Forelimb muscle (tissue), 1 donor: ENCODE measurements at places on chromosomes 6 and 20. TPM values are rescaled to one million over a fixed set of nuclear protein-coding genes. Genes with fewer than 3 reads are reported as not detected.

DNA sequence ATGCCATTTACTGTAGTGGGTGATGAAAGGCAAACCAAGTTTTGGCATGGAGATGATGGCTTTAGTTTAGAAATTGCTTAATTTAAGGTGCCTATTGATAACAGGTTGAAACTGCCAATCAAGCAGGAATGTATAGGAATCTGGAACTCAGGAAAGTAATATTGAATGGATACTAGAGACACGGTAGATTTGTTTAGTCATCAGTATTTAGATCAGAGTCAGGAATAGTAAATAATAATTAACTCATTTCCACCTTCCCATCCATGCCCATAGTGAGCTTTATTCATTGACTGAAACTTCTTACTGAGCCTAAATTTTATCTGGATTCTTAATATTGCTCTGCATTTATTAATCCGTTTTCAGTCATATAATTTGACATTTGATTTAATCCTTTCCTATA is 500.3 kb downstream of the NKAIN2 start:
- no peak for DNase-seq

- no peak for DNase-seq
These were observed 4.8 kb upstream of the ZMYND8 start for GRCh38 chr20:47361057-47361915.

DNA sequence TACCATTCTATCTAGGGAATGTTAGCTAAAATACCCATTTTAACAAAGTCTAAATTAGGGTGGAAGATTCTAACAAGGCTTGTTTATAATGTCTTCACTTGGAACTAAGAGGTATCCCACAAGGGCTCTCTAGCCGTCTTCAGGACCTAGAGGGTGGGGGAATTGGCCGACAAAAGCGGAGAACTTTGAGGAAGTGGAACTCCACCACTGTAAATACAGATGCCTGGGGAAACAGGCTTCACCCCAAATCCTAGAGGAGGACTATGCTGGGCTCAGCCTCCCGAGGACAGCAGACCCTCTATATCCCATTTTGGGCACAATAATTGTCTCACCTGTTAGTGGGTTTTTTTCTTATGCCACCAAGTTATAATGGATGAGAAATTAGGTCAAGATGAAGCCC is 58.0 kb upstream of the TFB1M start:
- no peak for DNase-seq

GRCh38 chr6:106528521-106528920 is 100.8 kb downstream of the RTN4IP1 start:
- no peak for DNase-seq

DNA sequence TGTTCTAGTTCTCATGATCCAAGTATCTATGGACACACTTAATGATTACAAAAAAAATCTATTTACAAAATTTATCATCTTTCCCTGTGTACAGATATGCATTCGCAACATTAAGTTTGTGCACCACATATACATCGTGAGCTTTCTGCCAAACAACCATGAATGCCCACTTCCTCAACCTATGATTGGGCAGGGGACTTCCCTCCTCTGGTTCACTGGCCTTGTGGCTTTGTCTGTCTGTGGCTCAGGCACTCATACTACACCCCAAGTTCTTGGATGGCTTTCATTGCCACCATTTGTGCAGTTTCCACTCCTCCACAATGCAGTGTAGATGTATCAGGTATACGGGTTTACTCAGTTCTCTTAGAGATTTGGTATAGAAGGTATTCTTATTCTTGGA is 74.9 kb downstream of the HS3ST5 start:
- no peak for DNase-seq

DNA sequence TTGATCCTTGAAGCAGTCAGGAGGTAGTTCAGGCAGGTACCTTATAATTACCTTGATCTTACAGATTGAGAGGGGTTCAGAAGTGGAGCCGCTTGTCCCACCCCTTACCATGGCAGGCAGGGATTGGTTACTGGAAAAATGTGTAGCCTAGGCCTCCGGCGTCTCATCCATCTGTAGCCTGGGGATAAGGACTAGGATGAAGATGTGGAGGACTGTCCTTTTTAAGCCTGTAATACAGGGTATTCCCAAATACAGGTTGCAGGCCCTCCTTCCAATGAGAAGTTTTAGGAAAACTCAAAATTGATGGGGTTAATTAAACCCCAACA is 2.8 kb downstream of the HMGA1 start:
- DNase-seq = no peak

Gene PCK1
- polyA plus RNA-seq = 0.24 TPM

Gene NOP56
- polyA plus RNA-seq = 153 TPM

Gene MYCT1
- 18.0 TPM for polyA plus RNA-seq

Gene MUC21
- polyA plus RNA-seq = not detected

Gene PRKN
- 4.6 TPM for polyA plus RNA-seq
